Cortex of kidney (tissue), 1 donor: ENCODE measurements at places on chromosomes 3 and 15.

GRCh38 chr3:107995823-107996222, 95.0 kb downstream of the CD47 start:
- DNase-seq, result no peak

DNA sequence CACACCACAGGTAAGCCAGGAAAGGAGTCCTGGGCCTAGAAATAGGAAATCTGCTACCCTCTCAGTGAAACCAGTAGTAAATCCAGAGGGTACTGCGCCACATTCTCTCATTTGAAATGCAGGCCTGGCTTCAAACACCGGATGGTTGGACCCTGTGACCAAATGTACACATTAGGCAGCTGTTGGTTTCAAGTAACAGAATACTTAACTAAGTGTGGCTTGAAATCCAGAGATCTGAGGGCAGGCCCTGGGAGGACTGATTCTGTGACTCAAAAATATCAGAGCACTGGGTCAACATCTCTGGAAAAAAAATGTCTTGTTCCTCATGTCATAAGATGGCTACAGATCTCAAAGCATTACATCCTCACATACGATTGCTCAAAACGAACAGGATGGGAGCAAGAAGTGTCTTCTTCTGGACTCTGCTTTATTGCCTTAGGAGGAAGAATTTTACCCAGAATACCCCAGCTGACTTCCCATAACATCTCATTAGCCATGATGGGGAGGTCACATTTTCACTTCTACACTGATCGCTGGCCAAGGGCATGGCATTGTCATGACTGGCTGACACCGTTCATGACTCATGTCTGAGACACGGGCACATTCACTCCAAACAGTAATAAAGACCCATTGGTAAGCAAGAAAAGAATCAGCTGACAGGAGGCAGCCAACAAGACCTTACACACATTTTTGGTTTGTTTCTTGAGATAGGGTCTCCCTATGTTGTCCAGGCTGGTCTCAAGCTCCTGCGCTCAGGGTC, 166.0 kb downstream of the ARRDC4 start:
- no peak for DNase-seq

DNA sequence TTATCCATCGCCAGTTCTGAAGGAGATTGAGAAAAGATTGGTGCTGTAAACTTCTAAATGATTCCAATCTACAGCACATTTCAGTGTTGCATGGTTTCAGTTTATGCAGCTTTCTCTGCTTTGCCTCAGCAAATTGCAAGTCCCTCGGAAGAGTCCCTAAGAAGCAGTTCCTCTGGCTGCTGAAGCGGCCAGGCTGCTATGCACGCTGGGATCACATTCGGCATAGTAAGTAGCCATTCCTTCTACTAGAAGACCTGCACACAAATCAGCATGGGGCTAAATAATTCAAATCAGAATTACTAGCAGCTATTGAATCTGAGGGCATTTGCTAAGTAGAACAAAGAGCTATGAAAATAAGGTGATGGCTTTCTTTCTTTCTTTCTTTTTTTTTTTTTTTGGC, 769.5 kb downstream of the AGBL1 start:
- no peak for DNase-seq

GRCh38 chr3:13762906-13763305, 117.0 kb downstream of the WNT7A start:
- no peak for DNase-seq

- DNase-seq, result no peak
Measured at GRCh38 chr15:78620527-78621421, at the start of gene CHRNA3. Gene CHRNA3 (minus strand): TSS chr15:78620996. CDS start chr15:78620794, 202 bp downstream.

DNA sequence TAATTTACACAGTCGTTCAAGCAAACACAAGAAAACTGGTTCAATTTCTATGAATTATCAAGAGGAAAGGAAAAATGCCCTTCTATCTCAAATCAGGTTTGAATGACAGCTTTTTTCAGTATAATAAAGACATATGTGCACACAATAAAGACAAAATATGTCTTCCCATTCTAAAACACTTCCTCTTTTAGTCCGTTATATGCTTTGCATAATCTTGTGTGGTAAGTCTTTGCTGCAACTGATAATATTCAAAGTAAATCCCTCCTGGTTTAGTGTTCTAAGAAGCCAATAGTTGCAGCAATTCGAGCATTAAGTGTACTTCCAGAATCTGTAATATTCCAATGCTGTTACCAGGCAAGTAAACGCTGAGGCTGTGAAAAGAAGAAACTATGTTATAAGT, 43.7 kb upstream of the MAPKBP1 start:
- no peak for DNase-seq

DNA sequence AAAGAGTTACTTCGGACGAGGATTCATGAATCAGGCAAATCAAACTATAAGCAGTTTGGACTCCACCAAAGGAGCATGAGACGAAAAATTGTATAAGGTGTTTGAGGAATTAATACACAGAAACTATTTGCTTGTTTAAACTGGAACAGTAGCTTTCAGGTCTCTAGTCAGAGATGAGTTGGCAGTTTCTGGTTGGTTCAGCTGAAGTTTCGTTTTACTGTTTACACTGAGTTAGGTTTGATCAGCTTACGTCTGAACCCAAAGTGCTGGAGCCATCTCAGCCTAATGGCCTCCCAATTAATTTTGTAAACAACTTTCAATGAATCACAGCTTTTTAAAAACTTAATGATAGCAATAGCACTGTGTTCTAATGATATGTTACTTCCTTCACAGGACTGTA, 703.7 kb downstream of the NLGN1 start:
- DNase-seq, result no peak

DNA sequence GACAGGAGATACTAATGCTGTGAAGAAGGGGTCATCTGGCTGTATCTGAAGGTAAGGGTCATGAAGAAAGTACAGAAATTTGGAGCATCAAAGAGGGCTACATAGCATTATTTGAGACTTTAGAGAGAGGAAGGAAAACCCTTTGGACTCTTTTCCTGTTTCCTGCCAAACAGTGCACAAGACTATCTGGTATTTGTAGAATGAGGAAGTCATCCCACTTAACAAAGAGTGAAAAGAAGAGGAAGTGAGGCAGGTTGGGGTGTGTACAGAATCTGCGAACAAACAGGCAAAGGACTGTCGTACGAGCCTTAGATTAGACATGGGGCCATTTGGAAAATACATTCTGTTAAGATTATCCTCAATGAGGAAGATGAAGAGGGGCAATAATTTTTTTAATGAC, 546.8 kb upstream of the EPHA6 start:
- no peak for DNase-seq

DNA sequence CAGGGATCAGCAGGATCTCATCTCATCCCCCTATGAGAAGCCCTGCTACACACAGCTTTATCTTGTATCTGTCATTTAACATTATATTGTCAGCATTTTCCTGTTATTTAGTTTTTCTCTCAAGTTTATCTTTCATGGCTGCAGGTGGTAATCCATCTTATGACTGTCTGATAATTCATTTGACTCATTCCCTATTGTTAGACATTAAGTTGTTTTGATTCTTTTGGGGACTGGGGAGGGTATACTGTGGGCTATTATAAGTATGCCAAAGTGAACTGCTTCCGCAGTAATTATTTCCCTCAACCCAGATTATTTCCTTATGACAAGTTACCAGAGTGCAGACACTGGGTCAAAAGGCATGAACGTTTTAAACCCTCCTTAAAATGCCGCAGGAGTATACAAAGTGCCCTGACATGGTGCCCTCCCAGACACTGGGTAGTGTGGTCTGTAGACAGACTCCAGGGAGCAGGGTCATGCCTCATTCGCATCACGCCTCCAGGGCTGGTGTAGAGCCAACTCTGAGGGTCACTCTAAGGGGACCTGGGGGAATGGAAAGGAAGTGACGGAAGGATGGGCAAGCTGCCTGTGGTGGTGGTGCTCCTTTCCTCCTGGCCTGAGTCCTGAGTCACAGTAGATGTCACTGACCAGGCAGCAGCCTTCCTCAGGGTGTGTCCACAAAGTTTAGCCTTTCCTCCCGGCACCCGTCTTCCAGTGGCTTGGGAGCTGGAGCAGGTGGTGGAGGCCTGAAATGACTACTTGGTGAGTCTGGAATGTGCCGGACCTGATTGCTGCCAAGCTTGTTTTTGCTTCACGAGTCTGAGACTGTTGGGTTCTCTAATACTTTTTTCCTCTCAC, 11.6 kb downstream of the GPR160 start:
- no peak for DNase-seq

DNA sequence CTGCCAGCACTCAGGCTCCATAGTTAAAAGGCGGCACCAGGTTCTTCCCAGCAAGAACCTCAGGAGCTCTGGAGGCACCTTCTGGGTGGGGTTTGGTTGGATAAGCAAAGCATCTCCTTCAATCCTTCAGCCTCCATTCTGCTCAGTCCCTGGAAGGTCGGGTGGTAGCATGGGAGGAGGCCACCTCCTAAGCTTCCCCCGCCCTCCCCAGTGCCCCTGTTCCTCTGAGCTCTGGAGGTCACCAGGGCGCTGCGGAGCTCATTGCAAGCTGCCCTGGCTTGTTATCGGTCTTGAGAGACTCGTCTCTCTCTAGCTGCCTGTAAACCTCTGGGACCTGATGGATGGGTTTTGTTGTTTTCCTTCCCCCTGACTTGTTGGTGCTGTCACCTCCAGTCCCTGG, 124.8 kb downstream of the RPLP1 start:
- no peak for DNase-seq

- DNase-seq, result no peak
Measured at GRCh38 chr3:58462829-58463180, 29.1 kb upstream of the KCTD6 start.
